ENCODE measurements at places on chromosomes 3 and 15.

DNA sequence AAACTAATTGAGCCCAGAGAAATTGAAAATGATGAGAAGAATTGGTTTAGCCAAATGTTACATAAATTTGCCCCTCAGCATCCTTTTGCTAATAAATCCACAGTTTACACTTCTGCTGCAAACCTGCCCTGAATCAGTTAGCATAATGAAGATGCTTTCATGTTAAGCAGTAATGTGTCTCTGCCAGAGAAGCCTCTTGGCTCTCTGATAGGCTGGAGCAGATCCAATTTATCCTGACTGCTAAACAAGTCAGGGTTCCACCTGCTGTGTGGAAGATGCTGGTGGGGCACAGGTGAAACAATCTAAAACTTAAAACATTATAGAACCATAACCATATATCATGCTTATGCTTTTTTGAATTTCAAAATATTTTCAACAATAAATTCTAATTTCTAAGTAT, 946.8 kb downstream of the OTOL1 start:
- no peak for DNase-seq

DNA sequence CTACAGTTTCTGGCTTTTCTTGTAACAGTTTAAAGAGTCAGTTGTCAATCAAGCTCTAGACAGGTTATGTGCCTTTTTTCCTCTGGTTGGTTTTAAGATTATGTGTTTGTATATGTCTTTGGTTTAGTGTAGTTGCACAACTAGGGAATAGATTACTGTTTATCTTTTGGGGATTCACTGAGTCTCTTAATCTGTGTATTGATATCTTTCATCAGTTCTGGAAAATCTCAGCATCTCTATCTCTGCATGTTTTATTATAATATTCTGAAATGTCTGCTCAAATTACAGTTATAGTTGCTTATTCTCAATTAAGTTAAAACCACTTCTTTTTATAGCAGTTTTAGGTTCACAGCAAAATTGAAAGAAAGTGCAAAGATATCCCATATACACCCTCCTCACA, 14.3 kb downstream of the DUT start:
- DNase-seq, result no peak

DNA sequence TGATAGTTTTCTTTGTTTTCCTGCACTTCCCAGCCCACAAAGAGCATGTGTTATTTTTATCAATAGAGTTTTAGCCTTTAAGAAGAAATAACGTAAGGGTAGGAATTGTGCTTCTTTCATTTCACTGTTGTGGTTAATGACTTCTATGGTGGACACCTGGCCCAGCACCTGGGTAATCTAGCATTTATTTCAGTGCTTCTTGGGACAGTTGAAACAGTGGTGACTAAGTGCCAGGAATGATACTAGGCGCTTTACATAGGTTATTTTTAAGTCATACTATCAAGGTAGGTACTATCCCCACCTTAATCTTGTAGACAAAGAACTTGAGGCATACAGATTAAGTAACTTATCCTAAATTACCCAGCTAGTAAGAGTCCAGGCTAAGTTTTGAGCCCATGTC, 243.8 kb downstream of the SOX2 start:
- DNase-seq, result no peak

DNA sequence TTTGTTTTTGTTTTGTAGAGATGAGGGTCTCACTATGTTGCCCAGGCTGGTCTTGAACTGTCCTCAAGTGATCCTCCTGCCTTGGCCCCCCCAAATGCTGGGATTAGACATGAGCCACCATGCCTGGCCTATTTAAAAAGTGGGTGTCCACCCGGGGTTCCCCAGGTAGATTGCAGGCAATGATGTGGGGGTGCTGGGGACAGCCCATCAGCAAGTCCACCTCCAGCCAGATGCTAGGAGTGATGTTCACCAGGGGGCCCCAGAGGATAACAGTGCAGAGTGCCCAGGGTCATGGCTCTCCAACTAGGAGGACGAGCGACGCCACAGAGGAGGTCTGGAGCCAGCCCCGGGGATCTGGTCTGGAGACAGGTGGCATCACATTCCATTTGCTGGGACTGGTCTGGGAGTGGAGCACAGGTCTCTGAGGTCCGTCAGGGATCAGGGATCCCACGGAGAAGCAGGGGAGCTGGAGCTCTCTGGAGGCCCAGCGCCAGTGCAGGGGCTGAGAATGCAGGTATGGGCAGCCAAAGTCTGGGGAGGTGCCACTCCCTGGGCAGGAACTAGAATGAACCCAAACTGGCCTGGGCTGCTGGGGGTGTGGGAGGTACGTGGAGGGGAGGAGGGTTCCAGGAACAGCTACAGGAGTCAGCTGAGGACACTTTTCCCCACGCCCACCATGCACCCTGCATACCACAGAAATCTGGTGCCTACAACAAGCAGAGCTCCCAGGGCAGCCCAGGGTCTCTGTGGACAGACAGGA, 51.2 kb upstream of the PCSK6 start:
- DNase-seq, result no peak

DNA sequence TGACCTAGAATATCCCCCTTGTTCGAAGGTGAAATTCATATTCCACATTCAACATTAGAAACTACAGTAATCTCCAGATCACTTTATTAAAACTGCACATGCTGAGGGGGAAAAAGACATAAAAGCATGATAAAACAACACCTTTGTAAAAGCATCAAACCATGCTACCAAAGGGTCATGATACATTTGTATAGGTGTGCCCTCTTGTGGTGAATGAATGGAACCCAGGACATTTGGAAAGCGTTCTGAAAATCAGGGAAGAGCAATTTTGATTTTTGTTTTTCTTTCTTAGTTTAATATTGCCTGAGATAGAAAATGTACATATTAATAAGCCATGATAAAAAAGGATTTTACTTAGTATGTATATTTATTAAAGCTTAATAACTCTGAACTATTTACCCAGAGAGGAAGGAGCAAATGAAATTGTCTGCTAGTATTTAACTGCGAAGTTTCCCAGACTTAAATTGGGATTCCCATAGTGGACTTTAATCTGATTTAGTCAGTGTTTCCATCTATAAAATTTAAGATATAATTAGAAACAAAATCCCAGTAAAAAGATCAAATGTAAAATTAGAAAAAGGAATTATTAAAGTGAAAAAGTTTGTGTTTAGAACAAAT, 105.8 kb upstream of the ARL6 start:
- no peak for DNase-seq

GRCh38 chr3:101972430-101973162, 123.3 kb downstream of the NFKBIZ start:
- DNase-seq, result no peak

DNA sequence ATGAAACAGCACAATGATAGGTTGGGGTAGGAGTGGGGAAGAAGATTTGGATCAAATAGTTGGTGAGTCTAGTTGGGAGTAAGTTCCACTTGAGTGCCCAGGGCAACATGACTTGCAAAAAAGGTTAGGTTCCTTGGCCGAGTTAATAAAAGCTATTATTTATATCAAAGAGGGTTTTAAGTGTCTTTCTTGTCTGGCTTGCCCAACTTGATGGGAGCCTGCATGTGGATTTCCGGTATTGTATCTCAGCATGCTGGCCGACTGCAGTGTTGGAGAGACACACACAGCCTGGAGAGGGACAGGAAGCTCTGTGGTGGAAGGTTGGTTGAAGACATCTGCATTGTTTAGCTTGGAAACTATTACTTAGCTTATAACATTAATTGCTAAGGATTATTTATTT, 449.5 kb upstream of the TBL1XR1 start:
- peak; percentile 52 for DNase-seq

GRCh38 chr3:24594161-24594560, 99.5 kb upstream of the THRB start:
- DNase-seq, result no peak

GRCh38 chr3:4895838-4896237, 83.4 kb upstream of the BHLHE40 start:
- DNase-seq, result no peak

All from CD4-positive, alpha-beta T cell treated with Interleukin-17A for 1 hour (primary cell).